ENCODE measurements at places on chromosomes 2 and 18. TPM values are rescaled to one million over a fixed set of nuclear protein-coding genes. Genes with fewer than 3 reads are reported as not detected.

AQP12B gene
- total RNA-seq, result not detected

TUBA4B gene
- total RNA-seq, result 0.04 TPM

GRCh38 chr2:231612456-231613330, 20.0 kb downstream of the TEX44 start:
- no peak overlapping the region for H3K4me3 ChIP-seq
- H3K36me3 ChIP-seq, result no peaks in the 10 kb centered on the region
- no peaks in the 10 kb centered on the region for H3K27me3 ChIP-seq
- peak overlapping the region; percentile 99 for H3K27ac ChIP-seq

RAX gene
- not detected for total RNA-seq

GRCh38 chr2:201953396-201953795, 80.3 kb upstream of the FZD7 start:
- H3K36me3 ChIP-seq, result no peaks in the 10 kb centered on the region
- H3K4me3 ChIP-seq, result no peak overlapping the region
- peaks cover 29% of the 10 kb centered on the region for H3K4me1 ChIP-seq

- H3K4me1 ChIP-seq, result no peaks in the 10 kb centered on the region
- H3K4me3 ChIP-seq, result no peak overlapping the region
- DNase-seq, result peak; percentile 28
- H3K27me3 ChIP-seq, result no peaks in the 10 kb centered on the region
- no peaks in the 10 kb centered on the region for H3K36me3 ChIP-seq
Measured at GRCh38 chr18:61998957-61999356, 106.2 kb upstream of the RNF152 start.

GCG gene
- total RNA-seq, result 16.6 TPM

- H3K36me3 ChIP-seq, result no peaks in the 10 kb centered on the region
- no peaks in the 10 kb centered on the region for H3K27me3 ChIP-seq
- H3K4me1 ChIP-seq, result peaks cover 2% of the 10 kb centered on the region
- H3K27ac ChIP-seq, result peak within 1 kb of the TSS; percentile 90
- peak; percentile 84 for DNase-seq
Measured at GRCh38 chr18:12657684-12658425, at the start of gene SPIRE1. Gene SPIRE1, minus strand, starts transcription at chr18:12658107. Its CDS starts 241 bp downstream, at chr18:12657866.

- H3K27me3 ChIP-seq, result no peaks in the 10 kb centered on the region
- H3K4me3 ChIP-seq, result no peak overlapping the region
- H3K27ac ChIP-seq, result no peak overlapping the region
- no peaks in the 10 kb centered on the region for H3K4me1 ChIP-seq
- no peak for DNase-seq
Measured at GRCh38 chr2:61353909-61354308, 117.0 kb downstream of the USP34 start.

DNA sequence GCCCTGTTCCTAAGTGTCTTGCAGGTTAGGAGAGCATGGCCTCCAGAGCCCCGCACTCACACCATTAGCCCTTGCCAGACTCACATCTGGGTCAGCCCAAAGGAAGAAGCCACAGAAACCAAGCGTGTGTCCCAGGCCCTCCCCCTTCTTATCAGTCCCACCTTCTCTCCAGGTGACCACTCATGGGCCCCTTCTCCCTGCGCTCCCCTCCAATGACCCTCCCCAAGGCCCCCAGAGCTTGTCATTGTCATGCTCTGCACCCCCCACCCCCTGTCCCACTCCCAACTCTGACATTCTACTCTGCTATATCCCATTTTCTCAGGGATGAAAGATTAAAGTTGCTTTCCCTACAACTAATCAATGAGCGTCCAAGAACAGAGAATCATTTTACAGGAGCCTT, 30.1 kb downstream of the CAPN14 start:
- H3K36me3 ChIP-seq, result no peaks in the 10 kb centered on the region
- H3K27me3 ChIP-seq, result no peaks in the 10 kb centered on the region
- no peak overlapping the region for H3K27ac ChIP-seq

IL1RL1 gene
- 0.31 TPM for total RNA-seq

ERICH2 gene
- total RNA-seq, result 0.35 TPM

CNGA3 gene
- total RNA-seq, result 0.40 TPM

- no peak overlapping the region for H3K4me3 ChIP-seq
- H3K27ac ChIP-seq, result no peak overlapping the region
- no peak for DNase-seq
- no peaks in the 10 kb centered on the region for H3K36me3 ChIP-seq
- H3K4me1 ChIP-seq, result no peaks in the 10 kb centered on the region
Measured at GRCh38 chr2:63658176-63658968, 69.6 kb downstream of the MDH1 start.

DUSP19 gene
- 2.7 TPM for total RNA-seq

DNA sequence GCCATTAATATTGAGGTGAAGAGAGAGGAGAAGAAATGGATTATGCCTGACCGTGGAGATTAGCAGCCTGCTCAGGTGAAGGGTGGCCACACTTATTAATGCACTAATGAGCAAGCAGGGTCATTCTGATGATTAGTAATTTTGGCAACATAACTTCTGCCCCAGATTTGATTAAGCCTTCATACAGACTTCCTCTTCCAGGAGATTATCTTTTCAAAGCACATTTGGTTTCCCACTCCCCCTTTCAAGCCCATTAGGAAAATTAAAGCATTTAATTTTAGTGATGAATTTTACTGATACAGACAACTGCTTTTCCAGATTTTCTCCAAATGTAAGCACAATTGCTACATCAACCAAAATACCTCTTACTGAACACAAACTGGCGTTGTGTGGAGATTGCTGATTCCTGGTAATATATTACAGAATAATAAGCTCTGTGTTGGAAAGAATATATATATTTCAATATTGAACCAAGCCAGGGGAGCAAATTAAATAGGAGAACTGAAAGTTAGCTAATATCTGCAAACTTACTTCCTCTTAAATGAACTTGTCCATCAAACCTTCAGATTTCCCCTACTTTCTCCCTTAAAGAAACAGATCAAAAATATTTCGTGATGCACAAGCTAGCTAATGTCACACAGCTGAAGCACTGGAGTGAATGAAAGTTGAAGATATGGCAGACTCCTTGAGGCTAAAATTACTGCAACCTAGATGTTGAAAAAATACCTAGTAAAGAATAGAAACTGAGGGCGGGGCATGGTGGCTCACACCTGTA, 140.8 kb downstream of the FAM210A start:
- no peaks in the 10 kb centered on the region for H3K27me3 ChIP-seq
- H3K4me3 ChIP-seq, result no peak overlapping the region
- H3K4me1 ChIP-seq, result no peaks in the 10 kb centered on the region
- H3K36me3 ChIP-seq, result no peaks in the 10 kb centered on the region

- no peak overlapping the region for H3K4me3 ChIP-seq
- no peaks in the 10 kb centered on the region for H3K27me3 ChIP-seq
- no peak for DNase-seq
- H3K4me1 ChIP-seq, result peaks cover 4% of the 10 kb centered on the region
- H3K36me3 ChIP-seq, result peaks cover 3% of the 10 kb centered on the region
- no peak overlapping the region for H3K27ac ChIP-seq
Measured at GRCh38 chr2:25620077-25620476, 53.3 kb downstream of the DTNB start.

DNA sequence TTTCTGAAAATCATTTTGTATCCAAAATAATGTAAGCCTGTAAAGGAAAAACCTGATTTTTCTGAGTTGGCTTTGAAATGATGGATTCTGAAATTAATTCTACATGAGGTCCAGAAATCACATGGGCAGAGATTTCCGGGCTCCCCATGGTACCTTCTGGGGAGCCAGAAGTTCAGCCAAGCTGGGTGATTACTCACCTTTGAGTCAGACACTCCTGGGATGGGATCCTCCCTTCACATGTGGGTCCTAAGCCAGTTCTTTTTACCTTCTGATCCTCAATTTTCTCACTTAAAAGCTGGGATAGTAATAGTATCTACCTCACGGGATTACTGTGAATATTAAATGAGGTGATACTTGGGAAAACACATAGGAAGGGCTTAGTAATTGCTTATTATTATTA, 179.8 kb upstream of the EPAS1 start:
- no peak overlapping the region for H3K27ac ChIP-seq
- H3K4me3 ChIP-seq, result no peak overlapping the region
- H3K4me1 ChIP-seq, result peaks cover 12% of the 10 kb centered on the region
- H3K36me3 ChIP-seq, result no peaks in the 10 kb centered on the region
- no peaks in the 10 kb centered on the region for H3K27me3 ChIP-seq

DNA sequence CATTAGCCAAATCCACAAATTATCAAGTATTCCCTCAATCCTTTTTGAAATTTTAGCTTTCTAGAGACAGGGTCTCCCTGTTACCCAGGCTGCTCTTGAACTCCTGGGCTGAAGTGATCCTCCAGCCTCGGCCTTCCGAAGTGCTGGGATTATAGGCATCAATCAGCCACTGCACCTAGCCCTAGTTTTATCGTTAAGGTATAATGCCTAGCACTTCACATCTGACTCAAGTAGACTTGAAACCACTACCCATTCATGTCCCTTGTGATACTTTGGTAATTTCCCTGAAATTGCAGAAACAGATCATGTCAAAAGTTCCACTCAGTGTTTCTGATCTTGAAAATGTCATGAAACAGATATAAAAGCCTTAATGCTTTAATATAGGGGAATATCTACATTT, 26.3 kb downstream of the MEX3C start:
- H3K4me1 ChIP-seq, result no peaks in the 10 kb centered on the region
- DNase-seq, result no peak
- no peaks in the 10 kb centered on the region for H3K27me3 ChIP-seq
- peaks cover 6% of the 10 kb centered on the region for H3K36me3 ChIP-seq
- H3K4me3 ChIP-seq, result no peak overlapping the region

DNA sequence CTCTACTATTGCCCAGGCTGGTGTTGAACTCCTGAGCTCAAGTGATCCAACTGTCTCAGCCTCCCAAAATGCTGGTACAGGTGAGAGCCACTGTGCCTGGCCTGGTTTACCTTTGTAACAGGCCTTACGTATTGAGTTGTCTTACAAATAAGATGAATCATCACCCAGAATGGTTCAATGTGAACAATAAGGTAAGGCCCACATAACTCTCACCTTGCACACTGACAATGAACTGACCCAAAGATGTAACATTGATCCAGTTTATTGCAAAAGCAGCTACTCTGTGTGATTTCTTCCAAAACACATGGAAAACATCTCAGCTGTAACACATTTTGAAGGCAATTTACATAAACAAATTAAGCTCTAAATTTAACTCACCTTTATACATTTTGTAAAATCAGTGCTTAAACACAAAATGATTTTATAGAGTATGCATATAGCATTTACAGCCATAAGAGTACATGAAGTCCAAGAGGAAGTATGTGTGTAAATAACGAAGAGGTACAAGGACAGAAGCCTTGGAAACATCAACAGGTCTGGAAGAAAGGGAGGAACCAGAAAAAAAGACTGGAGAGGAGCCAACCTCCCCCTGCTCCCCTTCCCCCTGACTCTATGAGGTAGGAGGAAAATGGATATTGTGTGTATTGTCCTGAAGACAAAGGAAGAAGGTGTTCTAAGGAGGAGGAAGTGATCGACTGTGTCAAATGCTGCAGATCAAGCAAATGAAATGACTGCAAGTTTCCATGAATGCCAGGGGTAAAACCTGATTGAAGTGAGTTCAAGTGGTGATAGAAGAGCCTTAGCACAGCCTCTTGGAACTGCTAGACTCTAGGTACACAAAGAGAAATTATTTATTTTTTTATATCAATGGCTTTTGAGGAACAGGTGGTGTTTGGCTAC, 5.6 kb upstream of the WDFY1 start:
- no peak overlapping the region for H3K4me3 ChIP-seq
- H3K4me1 ChIP-seq, result peaks cover 8% of the 10 kb centered on the region
- H3K36me3 ChIP-seq, result no peaks in the 10 kb centered on the region
- H3K27ac ChIP-seq, result no peak overlapping the region

DNA sequence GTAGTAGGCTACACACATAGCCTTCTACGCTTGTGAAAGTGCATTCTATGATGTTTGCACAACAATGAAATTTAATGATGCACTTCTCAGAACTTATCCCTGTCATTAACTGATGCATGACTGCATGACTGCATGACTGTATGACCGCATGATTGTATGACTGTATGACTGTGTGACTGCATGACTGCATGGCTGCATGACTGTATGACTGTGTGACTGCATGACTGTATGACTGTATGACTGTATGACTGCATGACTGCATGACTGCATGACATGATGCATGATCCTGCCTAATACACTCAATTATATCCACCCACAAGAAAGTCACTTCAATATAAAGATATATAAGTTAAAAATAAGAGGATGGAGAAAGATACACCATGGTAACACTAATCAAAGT, 365.4 kb upstream of the FSIP2 start:
- no peaks in the 10 kb centered on the region for H3K36me3 ChIP-seq
- no peak for DNase-seq
- H3K27ac ChIP-seq, result no peak overlapping the region

GALNT14 gene
- 1.5 TPM for total RNA-seq

UGT1A10 gene
- not detected for total RNA-seq

CCDC178 gene
- 0.58 TPM for total RNA-seq

DNA sequence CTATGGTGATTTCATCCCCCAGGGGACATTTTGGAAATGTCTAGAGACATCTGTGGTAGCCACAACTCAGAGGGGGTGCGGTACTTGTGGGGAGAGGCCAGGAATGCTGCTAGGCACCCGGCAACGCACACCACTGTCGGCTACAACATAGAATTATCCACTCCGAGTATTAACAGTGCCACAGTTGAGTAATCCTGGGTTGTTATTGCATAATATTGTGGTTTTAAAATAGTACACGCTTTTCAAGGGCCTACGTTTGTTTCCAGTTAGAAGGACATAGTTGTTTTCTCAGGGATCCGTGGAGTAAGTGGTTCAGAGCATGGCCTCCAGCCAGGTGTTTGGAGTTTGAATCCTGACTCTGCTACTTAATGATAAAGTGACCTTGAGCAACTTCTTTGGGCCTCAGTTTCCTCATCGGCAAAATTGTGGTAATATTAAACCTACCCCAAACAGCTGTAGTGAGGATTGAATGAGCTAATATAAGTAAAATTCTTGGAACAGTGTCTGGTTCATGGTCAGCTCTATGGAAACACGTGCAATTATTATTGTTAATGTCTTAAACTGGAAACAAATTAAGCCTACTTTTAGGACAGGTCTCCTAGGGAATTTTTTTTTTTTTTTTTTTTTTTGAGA, 24.5 kb downstream of the CYP27A1 start:
- H3K27ac ChIP-seq, result peak overlapping the region; percentile 77
- H3K4me3 ChIP-seq, result no peak overlapping the region
- H3K4me1 ChIP-seq, result peaks cover 20% of the 10 kb centered on the region
- peak; percentile 75 for DNase-seq
- no peaks in the 10 kb centered on the region for H3K27me3 ChIP-seq
- H3K36me3 ChIP-seq, result no peaks in the 10 kb centered on the region

GRCh38 chr2:16871411-16871810, 205.8 kb upstream of the CYRIA start:
- H3K27ac ChIP-seq, result no peak overlapping the region
- H3K36me3 ChIP-seq, result no peaks in the 10 kb centered on the region
- H3K27me3 ChIP-seq, result no peaks in the 10 kb centered on the region
- no peak overlapping the region for H3K4me3 ChIP-seq

LONRF2 gene
- total RNA-seq, result 1.5 TPM

Data from muscle of leg (tissue), 16 donors.